ENCODE measurements at places on chromosomes 3 and 15.

DNA sequence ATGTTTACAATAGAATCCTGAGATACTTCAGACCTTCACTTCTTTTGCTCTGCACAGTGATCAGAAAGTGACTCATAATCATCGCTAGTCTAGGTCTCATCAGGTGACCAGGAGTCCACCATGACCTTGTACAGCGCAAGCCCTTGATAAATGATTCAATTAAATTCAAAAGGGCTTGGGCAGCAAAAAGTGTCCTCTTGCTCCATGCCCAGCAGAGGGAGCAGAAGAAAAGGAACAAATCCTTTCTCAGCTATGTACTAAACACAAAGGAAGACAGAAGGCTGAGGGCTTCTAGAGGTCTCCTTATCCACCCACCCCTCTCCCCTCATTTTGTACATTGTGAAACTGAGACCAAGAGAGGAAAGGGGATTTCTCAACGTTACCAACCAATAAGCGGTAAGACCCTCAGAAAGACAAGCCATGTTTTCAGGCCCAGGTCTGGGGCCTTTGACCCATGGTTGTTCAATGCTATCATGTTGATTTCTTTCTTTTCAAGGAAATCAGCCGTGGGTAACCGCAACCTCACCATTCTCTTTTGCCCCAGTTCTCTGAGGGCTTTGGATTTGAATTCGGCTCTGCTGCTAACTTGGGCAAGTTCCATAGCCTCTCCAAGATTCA, 74.8 kb downstream of the AQP9 start:
- DNase-seq, result no peak

- no peak for DNase-seq
These were observed 16.3 kb upstream of the HDAC11 start for GRCh38 chr3:13463618-13464400.

DNA sequence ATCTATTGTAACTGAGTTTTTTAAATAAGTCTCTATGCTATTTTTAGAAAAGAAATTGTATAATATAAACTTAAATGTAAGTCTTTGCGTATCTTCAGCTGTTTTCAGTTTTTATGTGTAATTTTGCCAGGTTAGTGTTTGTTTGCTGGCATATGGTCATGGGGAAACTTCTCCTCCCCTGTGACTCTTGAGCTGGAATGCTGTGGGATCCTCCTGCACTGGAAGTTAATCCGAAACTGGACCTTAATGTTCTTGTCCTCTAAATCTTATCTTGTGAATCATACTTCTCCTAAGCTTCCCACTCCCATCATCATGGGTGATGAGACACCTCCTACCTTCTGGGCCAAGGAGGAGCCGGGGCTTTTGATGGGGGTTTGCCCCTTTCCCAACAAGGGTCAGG, 52.4 kb upstream of the CHST2 start:
- DNase-seq, result no peak

- no peak for DNase-seq
These were observed 38.8 kb downstream of the PYGO1 start for GRCh38 chr15:55549305-55549704.

- no peak for DNase-seq
These were observed 10.6 kb downstream of the TTC21A start for GRCh38 chr3:39118079-39118478.

DNA sequence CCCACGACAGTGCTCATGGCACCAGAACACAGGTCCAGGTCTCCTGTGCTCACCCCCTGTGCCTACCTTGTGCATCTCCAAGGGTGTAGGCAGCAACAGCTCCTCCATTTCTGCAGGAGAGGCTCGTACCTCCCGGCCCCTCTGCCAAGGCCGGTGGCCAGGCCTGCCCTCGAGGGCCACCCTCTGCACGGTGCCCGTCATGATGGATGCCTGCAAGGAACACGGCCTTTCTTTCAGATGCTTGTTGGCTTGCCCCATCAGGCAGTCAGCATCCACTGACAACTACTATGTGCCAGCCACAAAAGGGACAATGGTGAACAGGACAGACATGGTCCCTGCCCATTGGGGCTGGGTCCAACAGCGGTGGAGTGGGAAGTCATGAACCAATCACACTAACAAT, 43.8 kb downstream of the GRIP2 start:
- DNase-seq, result no peak

DNA sequence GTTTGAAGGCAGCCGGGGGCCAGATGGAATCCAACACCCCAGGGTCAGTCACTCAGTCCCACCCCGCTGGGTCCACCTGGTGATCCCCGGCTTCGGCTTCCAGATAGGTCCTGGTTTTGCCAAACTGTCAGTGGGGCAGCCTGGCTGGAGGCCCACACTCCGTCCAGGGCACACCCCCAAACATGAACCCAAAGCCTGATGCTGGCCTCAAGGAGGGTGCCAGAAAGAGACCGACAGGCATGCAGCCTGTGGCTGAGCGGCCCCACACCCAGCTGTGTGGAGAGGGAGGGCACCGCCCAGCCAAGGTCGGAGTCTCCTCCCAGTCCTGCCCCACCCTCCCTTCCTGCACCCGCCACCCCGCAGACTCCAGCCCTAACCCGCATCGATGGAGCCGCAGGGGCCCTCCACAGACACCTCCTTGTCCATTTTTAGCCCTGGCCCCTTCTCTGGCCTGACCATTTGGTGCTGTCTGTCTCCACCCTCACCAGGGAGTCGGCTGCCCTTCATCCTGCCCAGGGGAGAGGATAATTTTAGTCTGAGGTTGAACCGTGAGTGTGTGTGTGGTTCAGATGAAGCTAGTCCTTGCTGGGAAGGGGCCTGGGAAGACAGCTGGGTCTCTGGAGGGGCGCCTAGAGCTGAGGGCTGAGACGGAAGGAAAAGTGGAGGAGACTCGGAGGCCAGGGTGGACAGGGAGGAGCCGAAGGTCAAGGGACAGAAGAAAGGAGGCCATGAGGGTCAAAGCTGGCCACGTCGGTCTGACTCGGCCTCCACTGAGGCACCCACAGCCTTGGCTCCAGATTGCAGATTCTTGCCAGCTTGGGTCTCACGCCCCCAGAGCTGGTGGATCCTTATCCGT, 23.1 kb downstream of the TNK2 start:
- no peak for DNase-seq

- no peak for DNase-seq
These were observed 44.4 kb downstream of the ST3GAL6 start for GRCh38 chr3:98807561-98807960.

DNA sequence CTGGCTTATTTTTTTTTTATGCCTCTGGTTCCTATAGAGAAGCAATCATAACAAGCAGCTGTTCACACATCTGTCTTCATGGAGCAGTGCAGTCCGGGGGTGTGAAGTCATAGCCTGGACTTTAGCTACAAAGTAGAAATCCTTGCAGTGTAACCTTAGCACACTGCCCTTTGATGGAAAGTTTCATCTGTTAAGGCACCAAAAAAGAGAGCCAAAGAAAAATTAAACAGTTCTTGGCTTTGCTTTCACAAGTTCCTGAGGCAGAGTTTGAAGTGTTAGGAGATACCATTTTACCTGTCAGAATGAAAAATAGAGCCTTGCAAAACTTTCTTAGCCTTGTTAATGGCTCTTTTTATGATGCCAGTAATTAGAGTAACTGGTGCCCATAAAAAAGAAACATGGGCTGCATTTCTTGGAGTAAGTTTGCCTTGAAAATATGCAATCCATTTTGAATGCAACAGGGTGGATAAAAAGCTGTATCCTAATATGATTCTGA, 84.1 kb downstream of the PIK3R4 start:
- no peak for DNase-seq

- no peak for DNase-seq
These were observed 447.3 kb upstream of the KCNMB2 start for GRCh38 chr3:178088963-178089362.

- no peak for DNase-seq
These were observed 15.7 kb downstream of the TGFBR2 start for GRCh38 chr3:30622047-30622545.

GRCh38 chr3:42513121-42513520, 10.7 kb downstream of the VIPR1 start:
- DNase-seq, result no peak

DNA sequence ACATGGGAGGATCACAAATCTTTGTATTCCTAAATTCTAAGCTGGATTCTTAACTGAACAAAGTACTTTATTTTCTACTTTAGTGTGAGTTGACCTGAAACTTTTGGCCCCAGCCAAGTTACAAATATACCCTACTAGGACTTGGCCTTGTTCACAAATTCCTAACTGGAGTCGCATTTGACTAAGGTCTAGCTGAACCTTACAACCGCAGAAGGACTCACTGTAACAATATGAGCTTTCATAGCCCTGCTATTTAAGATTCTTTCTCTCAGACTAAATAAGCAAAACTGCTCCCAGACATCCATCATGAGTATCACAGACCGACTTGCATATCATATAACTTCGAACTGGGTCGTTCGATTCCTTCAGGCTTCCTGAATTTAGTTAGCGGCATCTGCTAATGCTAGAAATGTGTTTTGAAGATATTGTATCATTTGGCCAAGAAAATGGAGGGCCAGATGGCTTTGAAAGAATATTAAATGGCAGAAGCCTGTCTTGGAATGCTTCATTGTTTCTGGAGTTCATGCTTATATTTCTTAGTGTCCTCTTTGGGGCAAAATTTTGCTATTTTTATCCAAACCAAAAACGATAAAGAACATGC, 28.4 kb upstream of the ADAMTS9 start:
- DNase-seq, result no peak

GRCh38 chr15:98964466-98965133, 43.0 kb downstream of the PGPEP1L start:
- DNase-seq, result no peak

- no peak for DNase-seq
These were observed 31.4 kb upstream of the LYZL4 start for GRCh38 chr3:42441791-42442190.

- no peak for DNase-seq
These were observed 390.3 kb upstream of the AGTR1 start for GRCh38 chr3:148307443-148307843.

- no peak for DNase-seq
These were observed 31.5 kb downstream of the ROBO2 start for GRCh38 chr3:77071364-77071763.

DNA sequence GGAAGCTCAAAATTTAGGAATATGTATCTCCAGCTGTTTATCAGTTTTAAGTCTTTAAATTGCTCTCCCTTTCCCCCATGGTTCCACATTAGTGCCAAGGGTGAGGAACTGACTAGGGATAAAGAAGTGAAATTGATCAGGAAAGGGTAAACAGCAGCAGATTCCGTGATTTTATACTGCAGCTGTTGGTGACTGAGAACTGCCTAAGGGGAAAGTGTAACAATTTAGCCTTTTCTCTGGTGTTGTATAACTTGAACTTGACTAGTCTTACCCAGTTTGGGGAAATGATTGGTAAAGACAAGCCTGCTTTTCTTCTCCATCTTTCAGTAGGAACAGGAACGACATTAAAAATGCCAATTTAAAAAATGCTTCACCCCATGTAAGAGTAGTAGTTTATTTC, 5.0 kb downstream of the SPRED1 start:
- no peak for DNase-seq

DNA sequence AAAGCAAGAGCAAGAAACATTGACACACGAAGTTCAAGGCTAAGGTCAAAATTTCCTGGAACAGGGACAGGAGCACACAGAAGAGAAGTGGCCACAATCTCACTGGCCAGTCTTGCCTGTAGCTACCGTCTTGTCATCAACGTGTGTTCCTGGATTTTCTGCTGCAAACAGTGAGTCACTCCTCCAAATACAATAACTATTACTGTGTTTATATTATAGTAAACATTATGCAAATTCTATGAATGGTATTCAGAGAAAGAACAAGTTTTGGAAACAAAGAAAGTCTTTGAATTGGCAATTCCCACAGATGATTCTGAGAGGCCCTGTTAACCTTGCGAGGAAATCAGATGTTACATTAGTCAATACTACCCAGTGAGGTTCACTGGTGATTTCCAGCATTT, 220.5 kb downstream of the FAM43A start:
- DNase-seq, result no peak

DNA sequence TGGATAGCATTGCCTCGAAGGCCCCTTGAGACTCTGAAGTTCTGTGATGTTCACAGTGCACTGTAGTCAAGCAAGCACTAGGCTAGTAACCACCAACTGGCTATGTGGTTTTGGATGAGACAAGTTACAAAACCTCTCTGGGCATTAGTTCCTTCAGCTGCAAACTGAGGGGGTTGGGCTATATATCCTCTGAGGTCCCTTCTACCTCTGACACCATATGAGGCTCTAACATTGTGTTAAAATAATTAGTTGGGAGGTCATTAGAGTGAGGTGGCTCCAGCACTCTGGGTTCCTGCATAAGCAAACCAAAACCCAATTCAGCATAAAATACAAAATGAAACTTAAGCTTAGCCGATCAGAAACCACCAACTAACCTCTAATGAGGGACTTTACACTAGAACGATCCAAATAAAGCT, 209.5 kb upstream of the LRRN1 start:
- no peak for DNase-seq

- DNase-seq, result no peak
These were observed 149.1 kb upstream of the LRRFIP2 start for GRCh38 chr3:37323494-37323893.

GRCh38 chr3:129560269-129560787, 17.4 kb downstream of the H1-8 start:
- DNase-seq, result no peak

DNA sequence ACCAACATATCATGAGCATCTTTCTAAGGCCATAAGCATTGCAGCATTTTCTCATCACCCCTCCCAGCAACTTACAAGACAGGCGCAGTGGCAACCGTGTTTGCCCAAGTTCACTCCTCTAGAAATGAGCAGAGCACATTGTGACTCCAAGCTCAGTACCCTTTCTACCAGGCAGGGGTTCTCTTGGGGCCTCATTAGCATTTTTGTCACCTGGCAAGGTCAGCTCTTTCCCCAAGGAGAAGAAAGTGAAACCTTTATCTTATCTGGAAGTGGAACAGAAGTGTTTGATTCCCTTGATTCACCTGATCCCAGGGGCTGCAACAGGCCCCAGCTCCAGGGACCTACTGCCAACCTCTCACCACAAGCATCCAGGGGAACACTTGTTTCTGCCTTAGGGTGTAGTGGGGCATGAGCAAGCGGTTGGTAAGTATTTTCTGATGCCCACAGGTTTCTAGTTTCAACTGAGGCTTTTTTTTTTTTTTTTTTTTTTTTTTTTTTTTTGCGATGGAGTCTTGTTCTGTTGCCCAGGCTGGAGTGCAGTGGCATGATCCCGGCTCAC, 44.0 kb upstream of the HERC1 start:
- no peak for DNase-seq

DNA sequence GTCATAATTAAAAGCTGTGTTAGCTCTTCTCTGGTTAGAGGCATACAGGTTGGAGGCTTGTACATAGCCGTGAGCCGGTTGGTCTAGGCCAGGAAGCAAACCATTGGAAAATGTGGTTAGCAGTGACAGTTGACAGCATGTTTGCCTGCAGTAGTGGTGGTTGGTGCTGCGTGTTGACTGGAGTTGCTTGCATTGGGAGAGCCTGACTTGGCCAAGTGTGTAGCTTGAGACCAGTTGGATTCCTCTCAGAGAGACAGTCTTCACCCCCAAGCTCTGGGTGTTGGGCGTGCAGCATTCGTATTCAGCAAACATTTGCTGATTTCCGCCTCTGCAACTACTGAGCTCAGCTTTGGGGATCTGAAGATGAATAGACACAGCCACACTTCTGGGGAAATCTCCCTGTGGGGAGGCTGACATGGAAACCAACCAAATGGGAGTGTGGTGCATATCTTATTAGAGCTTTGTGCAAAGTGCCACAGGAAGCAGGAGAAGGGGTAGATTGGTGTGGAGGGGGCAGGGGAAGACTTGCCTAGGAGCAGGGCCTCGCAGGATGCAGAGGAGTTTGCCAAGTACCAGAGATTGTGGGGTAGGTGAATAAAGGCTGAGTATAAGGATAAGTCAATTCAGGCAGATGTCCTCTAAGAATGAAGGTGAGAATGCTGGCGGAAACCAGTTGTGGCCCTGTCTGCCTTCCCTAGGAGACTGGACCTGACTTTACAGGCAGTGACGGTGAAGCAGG, 83.5 kb downstream of the IGF1R start:
- no peak for DNase-seq

- DNase-seq, result no peak
These were observed 114.2 kb upstream of the SLC7A14 start for GRCh38 chr3:170700054-170700404.
